Fibroblast of the aortic adventitia (primary cell): ENCODE measurements at places on chromosomes 2 and 18. TPM values are rescaled to one million over a fixed set of nuclear protein-coding genes. Genes with fewer than 3 reads are reported as not detected.

SLC4A3 gene
- 2.5 and 14.7 TPM in 2 replicates for total RNA-seq

BZW1 gene
- 931 and 1,135 TPM in 2 replicates for total RNA-seq

BBS5 gene
- 4.0 and 7.3 TPM in 2 replicates for total RNA-seq

NAT8 gene
- not detected in 2 replicates for total RNA-seq

DIS3L2 gene
- 24.9 and 36.3 TPM in 2 replicates for total RNA-seq

BUB1 gene
- 5.9 and 35.2 TPM in 2 replicates for total RNA-seq

ADD2 gene
- total RNA-seq = 0.36 and 17.3 TPM in 2 replicates

KIF1A gene
- total RNA-seq = under 0.01 TPM in 1 of 2 replicates, not detected in the other

MGAT4A gene
- total RNA-seq = 0.36 and 0.74 TPM in 2 replicates

CHST9 gene
- total RNA-seq = not detected in 2 replicates

DCC gene
- total RNA-seq = under 0.01 and 0.09 TPM in 2 replicates

EML6 gene
- 0.49 and 2.8 TPM in 2 replicates for total RNA-seq

AFF3 gene
- 4.2 TPM in 1 of 2 replicates, not detected in the other for total RNA-seq

BIN1 gene
- total RNA-seq = 45.8 and 68.7 TPM in 2 replicates

CDK15 gene
- 4.5 and 7.0 TPM in 2 replicates for total RNA-seq

VSNL1 gene
- total RNA-seq = 0.90 and 3.7 TPM in 2 replicates

DES gene
- total RNA-seq = 3.3 and 4.7 TPM in 2 replicates

SOX11 gene
- total RNA-seq = 0.54 TPM in 1 of 2 replicates, not detected in the other

G6PC2 gene
- total RNA-seq = not detected in 2 replicates

PAX3 gene
- not detected in 2 replicates for total RNA-seq
